ENCODE measurements at places on chromosomes 2 and 18. TPM values are rescaled to one million over a fixed set of nuclear protein-coding genes. Genes with fewer than 3 reads are reported as not detected.

Gene PLB1
- 0.80 TPM for total RNA-seq

Gene NAT8
- not detected for total RNA-seq

Gene MAP3K19
- not detected for total RNA-seq

Gene HAUS1
- total RNA-seq, result 28.4 TPM

Gene DYNC2LI1
- total RNA-seq, result 8.5 TPM

Gene CEP192
- 27.2 TPM for total RNA-seq

- H3K36me3 ChIP-seq, result no peaks in the 10 kb centered on the region
- no peak for DNase-seq
These were observed 23.9 kb upstream of the EPAS1 start for GRCh38 chr2:46273225-46273863.

GRCh38 chr2:165766326-165766927 is 27.6 kb downstream of the GALNT3 start:
- no peaks in the 10 kb centered on the region for H3K27me3 ChIP-seq
- H3K4me1 ChIP-seq, result no peaks in the 10 kb centered on the region
- H3K36me3 ChIP-seq, result no peaks in the 10 kb centered on the region
- H3K4me3 ChIP-seq, result no peak overlapping the region
- no peak for DNase-seq

DNA sequence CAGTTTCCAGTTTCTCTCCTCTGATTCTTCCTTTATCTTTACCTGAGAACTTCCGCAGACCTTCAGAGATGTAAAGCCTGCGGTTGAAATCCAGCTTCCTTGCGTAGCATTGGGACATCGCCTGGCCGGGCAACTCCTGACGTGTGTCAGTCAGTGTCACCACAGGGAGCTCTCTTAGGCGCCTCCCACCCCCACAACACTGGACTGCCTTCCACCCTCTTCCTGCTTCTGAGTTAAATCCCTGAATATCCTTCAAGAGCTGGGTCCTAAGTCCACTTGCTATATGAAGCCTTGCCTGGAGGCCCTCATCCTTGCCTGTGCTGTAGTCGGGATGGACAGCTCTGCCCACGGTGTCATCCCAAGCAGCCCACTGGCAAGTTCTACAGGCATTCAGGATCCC is 179.4 kb downstream of the SEPTIN10 start:
- no peak for DNase-seq
- H3K4me3 ChIP-seq, result no peak overlapping the region
- H3K27me3 ChIP-seq, result no peaks in the 10 kb centered on the region
- H3K27ac ChIP-seq, result no peak overlapping the region
- H3K36me3 ChIP-seq, result no peaks in the 10 kb centered on the region

- H3K36me3 ChIP-seq, result no peaks in the 10 kb centered on the region
- no peaks in the 10 kb centered on the region for H3K27me3 ChIP-seq
- H3K27ac ChIP-seq, result no peak overlapping the region
- H3K4me1 ChIP-seq, result no peaks in the 10 kb centered on the region
These were observed 502.2 kb upstream of the SOX11 start for GRCh38 chr2:5190023-5190422.

DNA sequence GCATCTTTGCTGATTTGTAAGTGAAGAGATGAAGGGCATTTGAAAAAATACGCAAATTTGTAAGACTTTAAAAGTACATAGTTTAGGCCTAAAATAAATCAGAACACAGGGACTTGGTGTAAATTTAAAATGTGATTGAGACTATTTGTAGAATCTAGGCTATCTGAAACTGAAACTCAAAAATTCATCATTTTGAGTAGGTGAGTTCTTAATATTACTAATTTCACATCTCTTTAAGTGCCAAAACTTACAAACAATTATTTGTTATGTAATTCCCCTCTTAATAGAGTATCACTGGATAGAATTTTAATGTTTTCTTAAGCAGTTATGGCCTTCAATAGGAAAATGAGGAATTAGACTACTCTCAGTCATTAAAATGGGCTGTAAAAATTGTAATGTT is 14.0 kb upstream of the HRH4 start:
- H3K4me1 ChIP-seq, result no peaks in the 10 kb centered on the region
- no peak overlapping the region for H3K27ac ChIP-seq
- no peak for DNase-seq

DNA sequence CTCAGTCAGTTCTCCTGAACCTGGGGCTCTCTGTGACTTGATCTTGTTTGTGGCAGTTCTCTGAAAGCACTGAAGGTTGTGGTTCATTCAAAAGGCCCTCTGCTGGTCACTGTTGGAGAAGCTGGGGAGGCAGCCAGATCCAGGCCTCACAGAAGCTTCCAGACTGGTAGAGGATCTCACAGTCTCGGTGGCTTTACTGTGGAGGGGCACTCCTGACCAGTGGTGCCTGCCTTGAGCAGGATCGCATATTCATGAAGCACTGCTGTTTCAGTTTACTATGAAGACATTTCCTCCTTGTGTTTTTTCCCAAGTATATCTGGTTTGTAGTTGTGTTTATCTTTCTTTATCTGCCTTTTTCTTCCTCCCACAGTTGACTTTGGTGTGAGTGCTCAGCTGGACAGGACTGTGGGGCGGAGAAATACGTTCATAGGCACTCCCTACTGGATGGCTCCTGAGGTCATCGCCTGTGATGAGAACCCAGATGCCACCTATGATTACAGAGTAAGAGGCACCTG is 133.9 kb downstream of the MAP4K4 start:
- no peak overlapping the region for H3K4me3 ChIP-seq
- H3K36me3 ChIP-seq, result peaks cover 11% of the 10 kb centered on the region

DNA sequence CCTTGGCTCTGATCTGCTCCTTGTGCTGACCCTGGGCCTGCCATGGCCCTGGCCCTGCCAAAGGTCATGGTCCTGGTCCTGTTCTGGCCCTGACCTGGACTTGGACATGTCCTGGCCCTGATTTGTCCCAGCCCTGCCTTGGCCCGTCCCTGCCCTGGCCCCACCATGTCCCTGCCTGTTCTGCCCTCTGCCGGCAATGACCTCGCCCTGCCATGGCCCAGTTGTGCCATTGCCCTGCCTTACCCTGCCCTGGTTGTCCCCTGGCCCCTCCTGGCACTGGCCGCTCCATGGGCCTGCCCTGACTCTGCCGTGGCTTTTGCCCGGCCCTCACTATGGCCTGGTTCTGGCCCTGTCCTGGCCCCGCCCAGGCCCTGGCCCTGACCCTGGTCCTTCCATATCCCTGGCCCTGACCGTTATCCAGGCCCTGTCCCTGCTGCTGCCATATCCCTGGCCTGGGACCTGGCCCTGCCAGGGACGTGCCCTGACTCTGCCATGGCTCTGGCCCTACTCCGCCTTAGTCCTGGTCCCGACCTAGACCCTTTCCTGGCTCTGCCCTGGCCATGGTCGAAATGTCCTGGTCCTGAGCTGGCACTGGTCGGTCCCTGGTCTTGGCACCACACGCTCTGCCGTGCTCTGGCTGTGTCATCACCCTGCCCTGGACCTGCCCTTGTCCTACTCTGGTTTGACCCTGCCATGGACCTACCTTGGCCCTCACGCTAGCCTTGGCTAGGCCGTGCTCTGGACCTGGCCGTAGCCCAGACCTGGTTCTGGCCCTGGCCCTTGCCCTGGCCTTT is 6.8 kb upstream of the ANKRD62 start:
- no peaks in the 10 kb centered on the region for H3K4me1 ChIP-seq
- H3K36me3 ChIP-seq, result no peaks in the 10 kb centered on the region
- peaks cover 4% of the 10 kb centered on the region for H3K27me3 ChIP-seq
- DNase-seq, result no peak

GRCh38 chr18:9825571-9826073 is 60.2 kb upstream of the TXNDC2 start:
- no peaks in the 10 kb centered on the region for H3K36me3 ChIP-seq
- no peak for DNase-seq
- no peaks in the 10 kb centered on the region for H3K27me3 ChIP-seq
- H3K4me1 ChIP-seq, result peaks cover 60% of the 10 kb centered on the region

GRCh38 chr2:143140864-143141661 is 11.8 kb downstream of the ARHGAP15 start:
- DNase-seq, result no peak
- no peaks in the 10 kb centered on the region for H3K36me3 ChIP-seq
- no peaks in the 10 kb centered on the region for H3K27me3 ChIP-seq
- no peak overlapping the region for H3K4me3 ChIP-seq
- no peaks in the 10 kb centered on the region for H3K4me1 ChIP-seq

- no peak overlapping the region for H3K4me3 ChIP-seq
- peaks cover 19% of the 10 kb centered on the region for H3K4me1 ChIP-seq
These were observed 94.8 kb upstream of the B3GNT7 start for GRCh38 chr2:231300722-231301076.

DNA sequence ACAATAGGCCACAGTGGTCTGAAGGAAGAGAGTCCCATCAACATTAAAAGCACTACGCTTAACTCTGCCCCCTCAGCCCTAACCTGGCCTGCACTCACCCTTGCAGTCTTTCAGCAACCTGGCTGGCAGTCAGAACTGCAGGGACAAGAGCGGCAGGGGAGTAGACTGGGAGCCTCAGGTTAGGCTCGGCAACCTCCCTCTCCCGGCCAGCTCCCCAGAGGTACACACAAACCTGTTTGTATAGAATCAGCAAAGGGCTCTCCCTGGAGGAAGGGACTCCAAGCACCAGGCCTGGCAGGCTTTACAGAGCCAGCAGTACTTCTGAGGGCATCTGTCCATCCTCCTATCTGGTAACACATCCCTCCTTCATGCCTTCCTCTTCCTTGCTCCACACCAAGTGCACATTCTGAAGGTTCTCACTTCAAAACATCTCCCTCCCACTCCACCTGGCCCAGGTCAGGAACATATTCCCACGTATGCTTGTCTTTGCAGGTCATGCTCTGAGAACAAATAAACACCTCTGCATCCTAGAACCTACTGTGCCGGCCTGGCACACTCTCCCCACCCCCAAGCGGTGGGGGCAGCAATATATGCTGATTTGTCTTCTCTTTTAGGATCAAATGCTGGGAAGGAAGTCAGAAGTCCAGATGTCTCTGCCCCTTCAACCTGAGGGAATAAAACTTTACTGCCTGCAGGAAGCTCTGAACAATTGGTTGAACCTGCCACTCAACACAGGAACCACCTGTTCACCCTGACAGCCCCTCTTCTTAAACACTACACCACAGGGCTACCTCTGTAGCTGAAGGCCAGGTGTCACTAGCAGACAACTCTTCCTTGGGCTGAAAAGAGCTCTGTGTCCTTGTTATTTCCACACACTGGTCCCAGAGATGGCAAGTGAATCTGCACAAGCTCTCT is 12.6 kb upstream of the SFXN5 start:
- DNase-seq, result no peak
- no peaks in the 10 kb centered on the region for H3K4me1 ChIP-seq
- no peaks in the 10 kb centered on the region for H3K36me3 ChIP-seq
- H3K27me3 ChIP-seq, result no peaks in the 10 kb centered on the region
- no peak overlapping the region for H3K4me3 ChIP-seq
